Activated CD4-positive, alpha-beta memory T cell treated with anti-CD3 and anti-CD28 coated beads for 36 hours (primary cell): ENCODE measurements at places on chromosomes 12 and 14.
A peak's percentile ranks its signal among the peaks of the same experiment; 100 is the strongest.

- no peak for DNase-seq
Observed at GRCh38 chr14:29868000-29868399, 59.6 kb downstream of the PRKD1 start.

DNA sequence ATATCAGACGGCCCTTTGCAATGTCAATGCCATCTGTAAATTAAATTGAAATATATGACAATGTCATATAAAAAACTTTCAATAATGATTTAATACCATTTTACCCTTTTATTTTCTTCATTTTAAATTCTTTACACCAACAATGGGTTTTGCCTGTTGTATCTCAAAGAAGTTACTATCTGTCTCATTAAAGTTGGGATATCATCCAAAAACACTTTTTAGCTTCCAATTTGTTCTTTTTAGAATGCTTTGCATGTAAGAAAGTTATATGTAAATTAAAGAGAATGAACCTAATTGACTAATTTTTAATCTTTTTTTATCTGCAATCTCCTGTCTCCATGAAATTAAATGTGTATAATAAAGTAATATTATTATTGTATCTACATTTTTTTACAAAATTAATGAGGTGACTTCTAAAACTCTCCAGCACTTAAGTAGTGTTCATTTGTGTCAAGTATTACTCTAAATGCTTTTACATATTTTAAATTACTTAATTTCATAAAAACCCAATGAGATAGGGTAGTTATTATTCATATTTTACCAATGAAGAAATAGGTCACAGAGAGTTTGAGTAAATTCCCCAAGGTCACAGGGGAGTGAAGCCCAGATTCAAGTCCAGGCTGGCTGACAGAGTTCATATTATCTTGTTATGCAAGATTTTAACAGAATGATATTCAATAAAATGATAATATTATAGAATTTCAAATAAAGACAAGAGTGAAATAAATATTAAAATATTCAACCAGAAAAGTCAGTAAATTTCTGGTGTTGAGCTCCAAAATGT is 673.0 kb upstream of the FLRT2 start:
- DNase-seq, result no peak

DNA sequence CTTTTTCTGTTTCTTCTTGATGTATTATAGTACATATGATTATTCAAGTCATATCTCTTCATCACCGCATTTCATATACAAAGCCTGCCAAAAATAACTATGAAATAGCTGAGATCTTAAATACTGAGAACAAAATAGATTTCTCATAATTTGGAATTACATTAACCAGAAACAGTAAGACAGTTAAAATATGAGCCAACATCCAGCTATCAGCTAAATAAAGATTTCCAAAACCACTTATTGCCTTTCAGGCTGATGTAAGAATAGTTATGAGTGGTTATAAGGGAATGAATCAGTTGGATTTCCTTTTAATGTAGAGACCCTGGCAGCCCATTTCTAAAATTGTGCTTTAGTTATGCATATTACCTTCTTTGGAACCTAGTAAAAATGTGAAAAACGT is 47.4 kb downstream of the TMEM117 start:
- no peak for DNase-seq

GRCh38 chr12:103783744-103784664 is 57.0 kb downstream of the NT5DC3 start:
- DNase-seq, result no peak

- DNase-seq, result no peak
Observed at GRCh38 chr12:125755512-125755911, 690.3 kb downstream of the AACS start.

- DNase-seq, result no peak
Observed at GRCh38 chr12:20695232-20695631, at the start of gene SLCO1C1. Gene SLCO1C1, plus strand, starts transcription at chr12:20695332. Its CDS starts 4,245 bp downstream, at chr12:20699577.

DNA sequence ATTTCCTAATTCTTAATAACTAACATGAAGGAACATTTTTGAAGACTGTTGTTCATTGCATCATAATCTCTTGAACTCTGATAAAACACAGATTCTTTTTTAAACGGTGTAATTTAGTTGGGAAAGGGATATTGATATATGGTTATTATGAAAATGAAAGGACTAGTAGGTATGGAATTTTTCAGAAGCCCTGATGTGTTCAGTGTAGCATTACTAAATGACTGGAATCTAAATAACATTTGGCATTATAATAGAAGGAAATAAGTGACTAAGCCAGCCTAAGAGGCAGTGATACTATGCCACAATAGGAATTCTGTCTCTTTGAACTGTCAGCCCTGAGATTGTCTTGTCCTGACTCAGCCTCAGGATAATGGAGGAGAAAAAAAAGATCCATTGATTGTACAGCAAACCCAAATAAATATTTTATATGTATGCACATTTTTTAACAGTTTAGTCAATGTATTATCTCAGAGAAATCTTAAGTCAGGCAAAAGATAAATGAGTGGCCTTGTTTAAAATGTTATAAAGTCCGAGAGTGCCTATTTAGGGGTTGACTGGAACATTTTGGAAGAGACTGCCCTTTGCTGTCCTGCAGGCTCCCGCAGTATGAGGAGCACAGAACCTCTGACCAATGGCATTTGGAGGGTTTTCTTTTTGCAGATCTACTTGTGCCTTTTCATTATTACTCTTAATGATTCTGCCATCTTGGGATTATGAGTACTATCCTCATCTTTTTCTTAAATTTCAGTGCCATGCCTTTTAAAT is 271.2 kb downstream of the EGLN3 start:
- no peak for DNase-seq

- DNase-seq, result peak; percentile 46
Observed at GRCh38 chr12:110012137-110012536, 12.9 kb downstream of the ANKRD13A start.

GRCh38 chr12:26826437-26826836 is 6.6 kb downstream of the ITPR2 start:
- no peak for DNase-seq

- no peak for DNase-seq
Observed at GRCh38 chr12:27177706-27178105, 66.4 kb upstream of the STK38L start.

GRCh38 chr14:64080452-64080851 is 213.7 kb downstream of the ESR2 start:
- no peak for DNase-seq

DNA sequence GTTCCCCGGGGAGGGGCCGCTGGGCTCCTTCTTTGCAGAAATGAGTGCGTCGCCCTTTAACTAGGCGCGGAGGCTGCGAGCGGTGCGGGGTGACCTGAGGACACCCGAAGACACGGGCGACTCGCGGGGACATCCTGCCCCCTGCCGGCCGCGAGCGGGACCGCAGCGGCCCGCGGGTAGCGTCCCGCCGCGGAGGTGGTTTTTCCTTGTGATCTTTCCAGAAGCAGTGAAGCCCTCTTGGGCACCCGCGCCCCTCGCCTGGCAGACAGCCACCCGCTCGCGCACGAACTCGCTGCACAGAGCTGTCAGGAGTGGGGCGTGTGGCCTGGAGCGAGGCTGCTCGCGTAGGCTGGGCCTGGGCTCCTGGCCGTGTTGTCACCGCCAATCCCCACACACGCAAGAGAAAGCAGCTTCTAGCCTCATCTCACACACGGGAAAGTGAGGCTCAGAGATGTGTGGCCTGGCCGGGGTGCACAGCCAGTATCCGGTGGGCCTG is 67.2 kb downstream of the DIO3 start:
- peak; percentile 81 for DNase-seq

DNA sequence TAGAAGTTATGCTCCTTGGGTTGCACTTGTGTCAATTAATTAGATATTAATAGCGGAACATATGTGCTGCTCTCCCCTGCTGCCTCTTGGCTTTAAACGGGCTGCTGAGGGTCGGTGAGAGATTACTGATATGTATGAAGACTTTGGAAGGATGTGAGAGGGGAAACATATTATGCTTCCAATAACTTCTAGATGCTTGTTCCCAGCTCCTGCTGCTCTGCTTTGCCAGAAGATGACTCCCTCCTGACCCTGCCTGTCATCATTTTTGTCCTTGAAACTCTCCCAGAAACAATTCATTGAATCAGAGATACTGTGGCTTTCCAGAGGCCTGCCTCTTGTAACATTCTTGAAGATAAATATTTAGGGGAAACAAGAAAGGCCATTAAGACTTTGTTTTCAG is 300.1 kb upstream of the STXBP6 start:
- DNase-seq, result no peak

GRCh38 chr12:88573583-88573982 is 6.7 kb downstream of the KITLG start:
- no peak for DNase-seq

- DNase-seq, result no peak
Observed at GRCh38 chr14:75667099-75667765, 6.2 kb downstream of the TTLL5 start.

- DNase-seq, result peak; percentile 47
Observed at GRCh38 chr12:26297396-26298070, 102.2 kb downstream of the SSPN start.

- no peak for DNase-seq
Observed at GRCh38 chr12:2693244-2693860, 101.4 kb upstream of the FKBP4 start.

- no peak for DNase-seq
Observed at GRCh38 chr12:70648831-70649230, 11.6 kb upstream of the PTPRB start.

DNA sequence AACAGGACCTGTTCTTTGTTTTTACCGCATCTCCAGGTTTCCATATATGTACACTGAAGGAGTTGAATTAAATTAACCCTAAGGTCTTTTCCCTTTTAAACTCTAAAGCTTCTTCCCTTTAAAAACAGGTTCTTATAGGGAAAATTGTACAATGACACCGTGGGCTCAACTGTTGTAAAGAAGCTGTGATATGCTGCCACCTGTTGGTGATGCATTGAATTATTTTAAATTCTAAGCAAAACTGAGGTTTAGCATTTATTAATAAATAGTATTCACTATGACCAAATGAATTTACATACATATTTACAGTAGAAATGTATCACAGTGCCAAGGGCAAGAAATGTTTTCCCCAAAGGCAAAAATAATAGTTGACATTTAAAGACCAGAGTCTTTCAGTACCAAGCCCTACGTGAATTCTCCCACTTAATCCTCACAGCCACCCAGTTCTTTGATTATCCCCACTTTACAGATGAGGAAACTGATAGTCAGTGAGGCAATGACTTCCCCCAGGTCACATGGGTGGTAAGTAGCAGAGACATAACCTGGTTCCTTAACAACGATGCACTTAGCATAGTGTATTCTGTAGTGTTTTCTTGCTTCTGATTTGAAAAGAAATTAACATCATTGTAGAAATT is 35.7 kb upstream of the TMEM263 start:
- DNase-seq, result no peak

- peak; percentile 51 for DNase-seq
Observed at GRCh38 chr12:120710805-120711296, 593 bp downstream of the UNC119B start.

DNA sequence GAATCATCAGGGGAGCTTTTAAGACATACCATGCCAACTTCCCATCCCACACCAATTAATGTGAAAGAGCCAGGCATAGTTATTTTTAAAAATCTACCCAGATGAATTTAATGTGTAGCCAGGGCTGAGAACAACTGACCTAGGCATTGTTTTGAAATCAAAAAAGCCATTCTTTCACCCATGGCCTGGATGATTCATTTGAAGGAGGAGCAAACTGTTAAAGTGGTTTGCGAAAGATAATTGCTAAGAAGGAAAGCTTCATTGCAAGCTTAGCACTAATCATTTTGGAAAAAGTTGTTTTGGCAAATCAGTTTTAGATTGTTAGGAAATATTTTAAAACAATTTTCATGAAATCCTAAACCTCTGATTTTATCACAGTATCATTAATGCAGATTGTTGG is 2.1 kb upstream of the GTSF1 start:
- DNase-seq, result no peak

- no peak for DNase-seq
Observed at GRCh38 chr12:111006621-111007020, 86.2 kb upstream of the MYL2 start.

GRCh38 chr12:27652174-27652763 is 44.0 kb upstream of the REP15 start:
- DNase-seq, result peak; percentile 14

DNA sequence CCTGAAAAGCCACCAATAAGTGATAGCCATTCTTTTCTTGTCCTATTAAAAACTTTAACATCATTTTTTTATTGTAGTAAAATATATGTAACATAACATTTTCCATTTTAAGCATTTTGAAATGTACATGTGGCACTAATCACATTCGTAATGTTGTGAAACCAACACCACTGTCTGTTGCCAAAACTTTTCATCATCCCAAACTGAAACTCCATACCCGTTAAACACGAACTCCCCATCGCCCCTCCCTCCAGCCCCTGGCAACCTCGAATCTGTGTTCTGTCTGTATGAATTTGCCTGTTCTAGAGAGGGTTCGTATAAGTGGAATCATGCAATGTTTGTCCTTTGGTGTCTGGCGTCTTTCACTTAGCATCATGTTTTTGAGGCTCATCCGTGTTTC is 75.9 kb downstream of the CCDC92 start:
- DNase-seq, result no peak

- no peak for DNase-seq
Observed at GRCh38 chr12:107064243-107064642, 29.1 kb downstream of the CRY1 start.
